ENCODE measurements at places on chromosomes 4 and X.

- no peak for DNase-seq
Measured at GRCh38 chr4:25001509-25001908, 29.2 kb downstream of the LGI2 start.

DNA sequence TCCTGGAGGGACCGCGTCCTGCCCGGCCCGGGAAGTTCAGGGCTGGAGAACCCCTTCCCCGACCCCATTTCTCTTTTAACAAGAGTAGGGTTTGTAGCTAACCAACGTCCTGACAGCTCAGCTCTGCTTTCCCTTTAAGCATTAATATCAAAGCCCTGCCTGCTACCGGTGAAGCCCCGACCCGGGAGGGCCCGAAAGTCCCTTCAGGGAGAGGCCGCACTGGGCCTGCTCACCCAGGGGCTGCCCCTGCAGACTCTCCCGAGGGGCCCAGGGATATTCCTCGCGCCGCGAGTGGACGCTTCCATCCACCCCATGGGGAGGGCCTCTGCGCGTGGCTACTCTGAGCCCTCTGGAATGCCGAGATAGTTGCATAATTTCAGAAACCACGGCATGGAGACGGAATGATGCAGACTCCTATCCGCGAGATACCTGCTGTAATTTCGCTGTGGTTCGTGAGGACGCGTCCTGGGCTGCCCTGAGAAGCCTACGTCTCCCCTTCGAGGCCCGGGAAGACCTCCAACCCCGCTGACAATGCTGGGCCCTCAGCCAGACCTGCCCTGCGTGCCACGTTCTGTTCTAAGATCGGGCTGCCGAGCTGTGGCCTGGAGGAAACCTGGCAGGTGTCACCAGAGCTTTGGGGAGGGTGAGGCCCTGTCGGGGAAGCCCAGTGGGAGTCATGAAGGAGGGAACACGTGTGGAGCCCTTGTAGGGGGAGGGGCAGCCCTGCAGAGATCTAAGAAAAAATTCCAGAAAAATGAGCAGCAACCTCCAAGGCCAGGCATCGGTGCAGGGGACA lies 999 bp upstream of the CTBP1 start:
- DNase-seq, result peak; percentile 71

- DNase-seq, result no peak
Measured at GRCh38 chr4:69818060-69818639, 41.8 kb downstream of the SULT1E1 start.

DNA sequence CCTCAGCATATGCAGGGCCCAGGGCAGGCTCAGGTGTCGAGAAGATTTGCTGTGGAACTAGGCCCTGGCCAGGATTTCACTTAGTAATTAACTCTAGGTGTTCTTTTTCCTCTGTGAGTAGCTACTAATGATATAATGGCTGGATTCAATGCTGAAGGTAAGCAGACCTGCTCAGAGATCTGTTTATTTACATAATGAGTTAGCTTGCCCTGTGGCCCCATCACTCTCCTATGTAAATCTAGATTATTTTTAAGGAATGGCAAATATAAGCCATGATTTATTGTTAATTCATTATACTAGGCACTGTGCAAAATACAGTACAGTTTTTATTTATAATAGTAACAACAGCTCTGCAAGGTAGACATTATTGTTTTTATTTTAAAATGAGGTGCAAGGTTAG lies 117.2 kb downstream of the IRF2 start:
- DNase-seq, result no peak

DNA sequence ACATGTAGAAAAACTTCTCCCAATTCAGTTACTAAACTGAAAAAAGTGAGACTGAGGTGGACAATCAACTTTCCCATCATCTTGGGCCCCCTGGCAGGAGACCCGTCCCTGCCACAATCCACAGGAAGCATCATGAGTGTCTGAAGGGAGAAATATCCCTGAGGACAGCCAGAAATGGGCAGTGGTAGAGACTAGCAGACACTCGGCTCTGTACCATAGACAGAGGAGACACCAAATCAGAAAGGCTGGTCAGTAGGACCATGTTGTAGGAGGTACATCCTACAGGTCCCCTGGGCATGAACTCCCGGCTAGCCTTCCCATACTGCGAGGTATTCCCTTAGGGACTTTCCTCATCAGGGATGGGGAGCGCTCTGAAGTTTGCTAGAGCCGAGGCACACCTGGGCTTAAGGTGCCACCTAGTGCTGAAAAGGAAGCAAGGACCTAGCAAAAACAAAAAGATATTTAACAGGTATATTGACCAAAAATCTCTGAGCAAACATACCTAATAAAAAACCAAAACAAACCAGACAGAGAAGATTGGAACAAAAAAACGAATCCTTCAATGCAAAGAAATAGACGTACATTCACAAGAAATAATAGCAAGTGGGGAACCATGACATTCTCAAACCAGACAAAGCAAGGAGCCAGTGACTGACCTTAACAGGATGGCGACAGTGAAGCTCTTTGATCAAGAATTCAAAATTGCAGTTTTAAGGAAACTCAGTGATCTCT lies 55.6 kb downstream of the HAUS3 start:
- DNase-seq, result no peak

Data from stimulated activated naive CD8-positive, alpha-beta T cell treated with anti-CD3 and anti-CD28 coated beads, Interleukin-15, Interleukin-2, amounts not matched to agents 100 U/mL and 50 U/mL, for 24 hours (primary cell).